ENCODE measurements at places on chromosomes 5 and 9.

- DNase-seq, result no peak
These were observed 42.5 kb upstream of the RXRA start for GRCh38 chr9:134283692-134284265.

GRCh38 chr9:13444245-13445102 is 165.0 kb upstream of the MPDZ start:
- no peak for DNase-seq

GRCh38 chr9:86481466-86481865 is 127.3 kb upstream of the TUT7 start:
- DNase-seq, result no peak

DNA sequence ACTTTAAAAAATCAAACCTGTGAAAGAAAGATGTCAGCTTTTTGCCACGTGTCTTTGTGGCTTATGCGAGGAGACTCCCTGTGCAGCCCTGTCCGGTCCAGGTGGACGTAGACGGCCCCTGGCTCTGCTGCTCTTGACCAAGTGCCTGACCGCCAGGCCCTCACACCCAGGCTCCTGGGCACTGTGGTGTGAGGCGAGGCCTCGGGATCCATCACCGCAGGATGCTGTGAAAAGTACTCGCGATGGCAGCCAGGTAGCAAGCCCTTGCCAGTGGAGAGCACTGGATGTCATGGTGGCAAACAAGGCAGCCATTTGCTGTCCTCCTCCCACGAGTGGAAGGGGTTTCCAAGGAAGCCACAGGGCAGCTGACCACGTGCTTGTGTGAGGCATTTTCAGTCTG is 245.1 kb downstream of the CACNA1B start:
- DNase-seq, result no peak

- DNase-seq, result no peak
These were observed 438.3 kb downstream of the PRELID2 start for GRCh38 chr5:145396888-145397287.

GRCh38 chr5:42495914-42496313 is 72.7 kb downstream of the GHR start:
- no peak for DNase-seq

- peak; percentile 62 for DNase-seq
These were observed 152.2 kb downstream of the ARHGAP26 start for GRCh38 chr5:142922223-142922952.

GRCh38 chr5:117357886-117358285 is 783.3 kb upstream of the SEMA6A start:
- no peak for DNase-seq

DNA sequence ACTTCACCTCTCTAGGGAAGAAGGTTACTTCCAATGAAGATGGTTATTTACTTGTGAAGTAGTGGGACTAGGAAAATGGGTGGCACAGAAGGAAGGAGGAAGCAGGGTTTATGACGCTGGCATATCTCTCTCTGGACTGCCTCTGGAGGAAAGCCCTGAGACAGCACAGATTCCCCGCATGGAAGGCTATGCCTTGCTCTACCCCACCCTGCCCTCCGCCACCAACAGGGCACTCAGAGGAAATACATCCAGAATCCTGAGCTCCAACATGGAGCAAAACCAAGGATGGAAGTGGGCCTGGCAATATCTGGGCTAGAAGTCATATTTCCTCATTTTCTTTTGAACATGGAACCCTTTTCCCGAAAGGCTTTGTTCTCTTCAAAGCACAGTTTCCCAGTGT is 346.9 kb downstream of the ZSWIM6 start:
- DNase-seq, result no peak

DNA sequence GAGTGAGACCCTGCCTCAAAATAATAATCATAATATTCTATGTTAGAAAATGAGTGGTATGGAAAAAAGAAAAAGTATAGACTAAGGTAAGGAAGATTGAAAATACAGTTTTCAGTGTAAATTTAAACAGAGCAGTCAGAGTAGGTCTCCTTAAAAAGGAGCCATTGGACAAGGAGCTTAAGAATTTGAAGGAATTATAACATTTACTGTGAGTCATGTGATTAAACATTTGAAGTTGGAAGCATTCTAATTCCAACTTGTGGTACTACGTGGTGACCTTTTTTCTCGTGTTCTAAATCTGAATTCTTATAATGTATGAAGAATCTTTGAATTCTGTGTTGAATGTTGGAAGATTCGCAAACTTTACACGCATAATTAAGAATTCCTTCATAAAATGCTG is 39.3 kb upstream of the TMEM171 start:
- DNase-seq, result no peak

GRCh38 chr9:14219850-14220249 is 94.1 kb downstream of the NFIB start:
- DNase-seq, result no peak

DNA sequence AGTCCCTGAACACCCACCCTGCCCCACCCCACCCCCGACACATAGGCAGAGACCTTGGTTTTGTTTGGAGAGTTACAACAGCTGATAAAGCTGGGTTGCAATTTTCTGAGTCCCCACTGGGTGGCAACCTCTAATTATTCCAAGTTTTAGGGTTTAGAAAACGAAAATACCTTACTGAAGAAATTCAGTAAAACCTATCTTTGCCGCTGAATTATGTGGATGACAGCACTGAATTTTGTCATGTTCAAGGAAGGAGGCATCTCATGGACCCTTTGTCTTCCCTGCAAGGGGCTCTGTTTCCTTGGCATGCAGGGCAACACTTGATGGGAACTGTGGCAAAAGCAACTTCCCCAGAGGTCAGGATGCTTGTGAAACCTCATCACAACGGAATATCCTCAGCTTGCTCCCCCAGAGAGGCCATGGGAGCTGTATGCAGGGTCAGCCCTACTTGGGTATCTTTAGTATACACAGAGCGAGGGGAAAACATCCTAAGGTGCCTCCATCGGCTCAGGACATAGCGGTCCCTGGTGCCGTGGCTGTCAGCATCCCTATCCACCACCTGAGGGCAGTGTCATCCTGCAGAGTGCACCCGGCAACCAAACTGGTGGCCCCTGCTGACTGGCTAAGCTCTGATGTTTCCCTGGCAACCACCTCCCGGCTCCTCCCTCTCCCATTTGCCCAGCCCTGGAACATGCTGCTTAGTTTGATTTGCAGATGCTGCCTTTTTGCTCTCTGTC is 123.1 kb downstream of the RXRA start:
- DNase-seq, result peak; percentile 94

GRCh38 chr5:174409070-174409469 is 315.3 kb upstream of the MSX2 start:
- no peak for DNase-seq

DNA sequence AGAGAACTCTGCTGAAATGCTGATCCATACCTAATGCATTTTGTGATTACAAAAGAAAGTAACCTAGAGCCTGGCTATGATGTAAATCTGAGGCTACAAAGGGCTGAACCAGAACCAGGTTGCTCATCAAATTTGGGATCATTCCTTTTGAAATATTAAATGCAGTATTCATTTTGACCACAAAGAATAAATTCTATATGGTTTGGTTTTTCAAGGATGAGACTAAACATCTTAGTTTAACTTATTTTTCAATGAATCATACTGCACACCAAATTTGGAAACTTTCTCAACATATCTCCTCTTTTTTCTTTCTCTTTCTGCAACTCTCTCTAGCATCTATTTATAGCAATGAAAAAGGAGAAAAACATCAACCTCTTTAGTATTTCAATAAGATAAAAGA is 46.5 kb downstream of the CEMIP2 start:
- no peak for DNase-seq

GRCh38 chr9:88435336-88435735 is 47.1 kb downstream of the SPIN1 start:
- no peak for DNase-seq

- DNase-seq, result no peak
These were observed 137.2 kb downstream of the PLCXD3 start for GRCh38 chr5:41373230-41373629.

DNA sequence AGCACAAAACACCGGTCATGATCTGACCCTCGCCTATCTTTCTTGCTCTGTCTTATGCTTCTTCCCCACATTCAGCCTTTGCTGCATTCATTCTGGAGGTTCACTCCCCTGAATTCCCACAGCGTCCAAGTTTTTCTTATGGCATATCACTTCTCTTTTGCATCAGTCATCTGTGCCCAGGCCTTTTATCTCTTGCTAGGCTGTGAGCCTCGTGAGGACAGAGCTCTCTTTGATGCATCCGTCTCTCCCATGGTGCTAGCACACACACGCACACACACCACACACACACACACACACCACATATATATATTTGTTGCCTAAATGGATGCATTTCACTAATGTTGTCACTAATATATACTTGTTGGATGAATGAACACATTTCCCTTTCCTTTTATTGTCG is 45.8 kb upstream of the ATG10 start:
- DNase-seq, result no peak

DNA sequence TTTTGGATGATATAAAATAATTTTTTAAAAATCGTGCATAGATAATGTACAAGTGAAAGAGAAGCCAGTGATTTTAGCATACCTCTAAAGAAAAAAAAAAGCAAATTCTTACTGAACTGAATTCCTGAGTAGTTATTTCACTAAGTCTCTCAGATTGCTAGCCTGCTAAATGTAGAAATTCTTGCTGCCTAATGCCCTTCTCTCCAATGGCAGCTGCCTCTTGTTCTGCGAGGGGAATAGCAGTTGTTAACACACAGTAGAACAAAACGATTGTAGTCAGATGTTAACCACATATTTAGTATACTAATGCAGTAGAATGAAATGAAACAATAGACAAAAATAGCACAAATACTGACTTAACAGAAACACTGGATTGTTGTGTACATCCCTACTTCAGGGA is 26.8 kb downstream of the SMAD5 start:
- no peak for DNase-seq

- DNase-seq, result no peak
These were observed 638.9 kb downstream of the RAB3C start for GRCh38 chr5:59221769-59222168.

- DNase-seq, result no peak
These were observed 266.1 kb downstream of the GRIA1 start for GRCh38 chr5:153756540-153756939.

- DNase-seq, result no peak
These were observed 243.6 kb downstream of the DENND1A start for GRCh38 chr9:123686131-123686828.

DNA sequence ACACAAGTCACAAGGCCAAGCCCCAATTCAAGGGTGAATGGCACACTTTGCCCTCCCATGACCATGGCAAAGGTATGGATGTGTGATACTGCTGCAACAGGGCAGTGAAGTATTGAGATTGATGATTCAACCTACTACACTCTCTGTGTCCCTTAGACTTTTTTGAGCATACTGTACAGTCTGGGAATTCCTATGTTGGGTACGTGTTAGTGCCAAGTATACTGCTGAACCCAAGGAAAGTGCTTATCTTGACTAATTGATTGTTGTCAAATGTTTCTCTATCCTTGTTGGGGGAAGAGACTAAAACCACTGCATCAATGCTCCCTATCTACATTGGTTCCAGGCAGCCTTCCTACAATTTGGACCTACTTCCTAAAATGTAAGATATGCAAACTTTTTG is 93.7 kb downstream of the NDFIP1 start:
- DNase-seq, result no peak

DNA sequence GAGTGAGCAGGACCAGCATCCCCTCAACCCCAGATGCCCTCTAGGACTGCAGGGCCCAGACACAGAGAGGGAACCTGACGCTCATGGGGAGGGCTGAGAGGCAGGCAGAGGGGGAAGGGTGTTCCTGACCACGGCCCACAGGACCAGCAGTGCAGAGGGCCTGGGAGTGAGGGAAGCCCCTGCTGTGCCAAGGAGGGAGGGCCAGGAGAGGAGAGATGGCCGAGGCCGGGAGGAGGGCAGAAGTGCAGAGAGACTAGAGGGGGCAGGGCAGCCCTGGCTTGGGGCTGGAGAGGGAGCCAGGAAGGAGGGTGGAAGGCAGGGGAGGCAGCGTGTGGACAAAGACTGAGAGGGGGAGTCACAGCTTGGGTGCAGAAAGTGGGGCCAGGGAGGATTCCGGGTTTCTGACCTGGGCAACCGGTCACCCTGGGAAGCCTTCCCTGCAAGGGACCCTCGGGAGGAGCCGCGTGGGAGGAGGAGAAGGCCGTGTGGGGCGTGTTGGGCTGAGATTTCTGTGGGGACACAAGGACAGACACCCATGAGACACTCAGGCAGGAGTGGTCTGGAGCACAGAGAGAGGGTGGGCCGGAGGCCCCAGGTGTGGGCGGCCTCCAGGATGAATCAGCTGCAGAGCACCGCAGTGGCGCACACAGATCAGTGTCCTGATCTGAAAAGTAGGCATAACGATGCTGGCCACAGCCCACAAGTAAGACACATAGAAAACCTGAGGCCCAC is 117.5 kb downstream of the ADAMTS2 start:
- DNase-seq, result no peak

DNA sequence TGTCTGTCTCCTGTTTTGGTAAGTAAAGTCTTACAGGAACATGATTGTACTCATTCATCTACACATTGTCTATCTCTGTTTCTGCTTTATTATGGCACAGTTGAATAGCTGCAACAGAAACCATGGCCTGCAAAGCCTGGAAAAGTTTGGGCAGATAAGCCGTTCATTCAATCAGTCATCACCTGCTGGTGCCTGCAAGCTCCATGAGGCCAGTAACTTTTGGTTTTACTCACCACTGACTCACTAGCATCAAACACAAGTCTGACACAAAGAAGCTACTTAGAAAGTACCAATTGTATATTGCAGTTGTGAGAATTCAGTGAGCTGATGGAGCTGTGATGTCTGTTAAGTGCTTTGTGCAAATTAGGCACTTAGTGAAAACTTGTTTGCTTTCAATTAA is 373.6 kb upstream of the SGCD start:
- DNase-seq, result no peak

DNA sequence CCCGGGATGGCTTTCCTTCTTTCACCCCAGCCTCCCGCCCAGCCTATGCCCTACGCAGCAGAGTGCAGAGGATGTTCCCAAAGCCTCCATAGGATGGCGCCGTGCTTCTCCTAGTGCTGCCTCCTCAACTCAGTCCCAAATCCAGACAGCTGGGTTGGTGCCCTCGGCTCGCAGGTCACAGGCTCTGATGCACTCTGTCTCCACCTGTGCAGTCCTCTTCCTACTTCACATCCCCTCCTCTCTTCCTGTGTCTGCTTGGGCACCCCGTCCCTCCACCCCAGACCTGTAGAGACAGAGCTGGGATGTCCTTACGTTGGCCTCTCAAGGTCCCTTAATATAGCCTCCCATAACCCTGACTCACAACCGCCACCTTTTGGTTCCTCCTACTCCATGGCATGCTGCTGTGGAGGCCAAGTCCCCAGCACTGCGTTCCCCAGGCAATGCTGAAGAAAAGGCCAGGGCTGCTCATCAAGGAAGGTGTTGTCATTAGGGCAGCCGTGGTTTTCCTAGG is 314.4 kb downstream of the GADD45G start:
- peak; percentile 78 for DNase-seq

DNA sequence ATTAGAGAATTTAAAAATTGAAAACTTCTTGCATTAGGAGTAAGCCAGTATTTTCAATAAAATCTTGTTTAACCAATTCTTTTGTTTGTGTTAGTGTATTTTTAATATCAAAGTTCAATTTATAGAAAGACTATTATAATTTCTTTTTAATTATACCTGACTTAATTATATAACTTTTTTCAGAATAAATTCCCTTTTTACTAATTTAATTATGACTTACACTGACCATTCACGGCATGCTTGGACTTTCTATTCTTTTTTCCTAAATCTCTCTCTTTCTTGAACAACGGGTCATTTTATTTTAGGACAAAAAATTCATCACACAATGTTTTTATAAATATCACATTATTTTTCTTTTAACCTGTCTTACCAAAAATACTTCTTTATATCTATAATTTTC is 555.3 kb upstream of the PTGER4 start:
- no peak for DNase-seq

GRCh38 chr5:138573949-138574670 is 1.1 kb downstream of the HSPA9 start:
- DNase-seq, result no peak

All from GM13976 (cell line).